ENCODE measurements at places on chromosomes 5 and 9.

- DNase-seq, result no peak
These were observed 311.8 kb downstream of the DNAH5 start for GRCh38 chr5:13632676-13633075.

DNA sequence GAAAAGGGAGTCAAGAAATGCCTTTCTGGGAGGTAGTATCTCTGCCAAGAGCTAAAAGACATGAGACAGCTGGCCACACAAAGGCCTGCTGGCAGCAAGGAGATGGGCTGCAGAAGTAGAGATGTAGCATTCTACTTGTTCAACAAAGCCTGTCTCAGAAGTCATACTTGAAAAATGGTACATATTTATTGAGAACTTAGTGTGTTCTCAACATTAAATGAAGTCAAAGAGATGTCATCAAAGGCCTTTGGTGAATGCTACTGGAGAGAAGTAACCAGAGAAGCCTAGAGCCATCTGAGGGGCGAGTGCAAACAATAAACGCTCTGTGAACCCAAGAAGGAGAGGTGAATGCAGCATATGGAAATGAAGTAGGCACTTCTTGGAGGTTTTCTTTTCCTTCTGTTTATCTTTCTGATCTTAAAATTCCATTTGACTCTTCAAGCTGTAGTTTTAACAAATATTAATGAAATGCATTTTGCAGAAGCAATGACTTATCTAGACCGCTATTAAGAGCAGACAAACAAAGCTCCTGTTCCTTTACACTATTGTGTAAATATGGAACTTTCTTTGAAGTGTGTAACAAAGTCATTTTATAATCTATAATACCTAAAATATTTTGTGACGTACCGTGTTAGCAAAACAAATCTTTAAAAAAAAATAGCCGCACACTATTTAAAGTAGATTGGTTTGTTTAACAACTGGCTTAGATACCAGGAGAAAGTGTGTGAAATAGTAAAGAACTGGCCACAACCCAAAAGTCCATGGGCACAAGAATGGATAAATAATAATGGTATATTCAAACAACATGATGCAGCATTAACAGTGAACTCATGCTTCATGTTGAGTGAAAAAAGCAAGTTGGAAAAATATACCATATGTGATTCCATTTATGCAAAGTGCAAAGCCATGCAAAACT, 70.2 kb downstream of the ZNF608 start:
- no peak for DNase-seq

DNA sequence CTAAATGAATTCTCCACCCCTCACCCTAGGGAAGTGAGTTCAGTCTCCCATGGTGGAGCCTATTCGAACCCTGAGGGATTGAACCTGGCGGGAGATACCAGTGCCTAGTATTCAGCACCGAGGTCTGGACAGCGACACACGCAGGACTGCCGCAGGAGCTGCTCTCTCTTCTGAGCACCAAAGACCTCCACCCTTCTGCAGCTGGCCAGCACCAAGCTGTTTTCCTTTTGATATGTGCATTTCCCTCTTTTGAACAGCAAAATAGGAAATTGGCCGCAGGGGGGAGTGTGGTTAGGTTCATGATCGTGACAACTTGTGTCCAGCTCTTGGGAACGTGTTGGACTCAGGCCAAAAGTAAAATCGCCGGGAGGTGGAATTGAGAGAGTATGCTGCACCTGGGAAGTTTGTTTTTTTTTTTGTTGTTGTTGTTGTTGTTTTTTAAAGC, 1.2 kb upstream of the PCSK1 start:
- DNase-seq, result peak; percentile 83

DNA sequence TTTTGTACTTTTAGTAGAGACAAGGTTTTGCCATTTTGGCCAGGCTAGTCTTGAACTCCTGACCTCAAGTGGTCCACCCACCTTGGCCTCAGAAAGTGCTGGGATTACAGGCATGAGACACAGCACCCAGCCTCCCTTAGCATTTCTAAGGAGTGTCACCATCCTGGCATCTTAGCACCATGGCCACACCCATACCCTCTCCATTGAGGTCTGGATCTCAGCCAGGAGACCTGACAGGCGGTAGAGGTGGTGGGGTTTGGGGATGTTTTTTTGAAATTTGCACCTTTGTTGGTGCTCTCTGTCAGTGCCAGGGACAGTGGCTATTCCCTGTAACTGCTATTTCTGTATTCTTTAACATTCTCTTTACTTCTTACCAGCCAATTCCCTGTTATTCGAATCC, 72.5 kb downstream of the TRIM36 start:
- peak; percentile 6 for DNase-seq

GRCh38 chr9:121663591-121663990, 12.2 kb downstream of the DAB2IP start:
- DNase-seq, result no peak

- DNase-seq, result no peak
These were observed 48.0 kb downstream of the RAB14 start for GRCh38 chr9:121153642-121154041.

DNA sequence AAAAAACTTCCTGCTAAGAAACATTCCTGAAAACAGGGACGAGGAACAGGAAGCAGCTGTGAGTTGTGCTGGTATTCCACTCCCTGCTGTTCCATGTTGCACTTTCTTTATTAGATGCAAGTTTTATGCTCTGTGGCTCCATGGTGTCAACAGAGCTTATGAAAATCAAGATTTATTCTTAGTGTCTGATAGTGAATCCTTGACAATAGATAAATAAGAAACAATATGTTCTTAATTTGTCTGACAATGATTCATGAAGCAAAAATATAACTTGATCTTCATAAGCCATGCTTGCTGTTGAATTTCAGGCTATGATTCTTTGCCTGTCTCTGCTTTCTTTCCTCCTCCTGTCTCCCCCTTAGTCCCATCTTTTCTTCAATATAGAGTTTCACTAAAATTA, 119.6 kb downstream of the DROSHA start:
- no peak for DNase-seq

DNA sequence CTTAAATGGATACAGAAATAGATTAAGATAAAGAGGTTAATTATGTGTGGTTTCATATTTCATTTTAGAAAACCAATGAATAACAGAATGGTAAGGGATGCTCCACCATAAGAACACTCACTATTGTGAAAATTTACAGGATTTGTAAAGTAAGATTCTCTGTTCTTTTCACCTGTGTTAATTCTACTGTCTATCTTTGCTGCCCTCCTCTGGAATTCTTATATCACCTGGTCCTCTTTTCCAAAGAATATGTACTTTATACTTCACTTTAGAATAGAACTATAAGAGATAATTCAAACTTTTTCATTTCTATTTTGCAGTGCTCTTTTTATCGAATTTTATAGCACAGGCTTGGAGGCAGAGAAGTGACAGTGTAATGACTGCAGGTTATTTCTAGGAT, 213.4 kb downstream of the LURAP1L start:
- peak; percentile 57 for DNase-seq

DNA sequence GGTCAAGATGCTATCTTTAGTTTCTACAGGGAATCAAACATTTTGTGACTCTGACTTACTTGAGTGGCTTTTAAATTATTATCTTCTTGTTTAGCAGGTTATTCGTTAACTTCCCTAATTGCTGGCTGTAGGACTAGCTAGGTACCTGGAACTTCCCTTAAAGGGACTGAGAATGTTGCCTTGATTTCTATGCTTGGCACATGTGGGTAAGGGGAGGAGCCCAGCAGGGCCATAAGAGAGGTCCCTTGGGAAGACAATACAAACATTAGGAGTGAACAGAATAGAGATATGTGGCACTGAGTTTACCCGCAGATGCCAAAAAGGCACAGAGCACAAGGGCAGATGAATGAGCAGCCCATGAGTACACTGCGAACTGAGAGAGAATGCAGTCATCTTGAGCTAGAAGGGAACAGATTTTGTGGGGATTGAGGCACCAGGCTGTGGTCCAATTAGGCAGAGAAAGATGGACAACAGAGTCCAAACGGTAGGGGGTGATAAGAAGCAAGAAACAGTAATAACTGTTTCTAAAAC, 9.8 kb downstream of the CKMT2 start:
- no peak for DNase-seq

DNA sequence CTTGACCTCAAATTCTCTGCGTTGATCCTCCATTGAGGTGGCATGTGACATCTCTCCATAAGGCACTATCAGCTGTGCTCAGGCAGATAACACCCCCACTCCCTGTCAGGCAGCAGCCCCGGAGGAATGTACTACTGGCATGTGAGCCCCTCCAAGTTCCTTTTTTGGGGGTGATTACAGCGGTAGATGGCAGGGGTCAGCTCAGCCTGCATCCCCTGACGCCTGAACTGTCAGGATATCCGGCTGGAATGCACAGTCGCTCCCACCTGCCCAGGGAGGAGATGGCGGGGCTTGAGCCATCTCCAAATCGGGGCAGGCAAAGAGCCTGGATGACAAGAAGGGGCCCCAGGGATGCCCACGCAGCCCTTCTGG, 40.8 kb downstream of the FAM78A start:
- no peak for DNase-seq

DNA sequence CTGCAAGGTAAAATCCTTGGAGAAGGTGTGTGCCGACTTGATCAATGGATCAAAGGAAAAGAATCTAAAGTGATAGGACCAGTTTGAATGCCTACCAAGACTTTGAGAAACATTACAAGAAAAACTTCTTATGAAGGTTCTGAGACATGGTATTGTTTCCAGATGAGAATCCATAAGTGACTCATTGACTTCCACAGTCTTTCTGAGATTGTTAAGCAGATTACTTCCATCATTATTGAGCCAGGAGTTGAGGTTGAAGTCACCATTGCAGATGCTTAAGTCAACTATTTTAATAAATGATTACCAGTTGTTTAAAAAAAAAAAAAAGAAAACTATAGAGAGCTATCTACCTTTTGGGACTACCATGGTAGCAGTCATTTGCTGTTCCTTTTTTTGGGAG, 7.0 kb downstream of the LNPEP start:
- DNase-seq, result no peak

DNA sequence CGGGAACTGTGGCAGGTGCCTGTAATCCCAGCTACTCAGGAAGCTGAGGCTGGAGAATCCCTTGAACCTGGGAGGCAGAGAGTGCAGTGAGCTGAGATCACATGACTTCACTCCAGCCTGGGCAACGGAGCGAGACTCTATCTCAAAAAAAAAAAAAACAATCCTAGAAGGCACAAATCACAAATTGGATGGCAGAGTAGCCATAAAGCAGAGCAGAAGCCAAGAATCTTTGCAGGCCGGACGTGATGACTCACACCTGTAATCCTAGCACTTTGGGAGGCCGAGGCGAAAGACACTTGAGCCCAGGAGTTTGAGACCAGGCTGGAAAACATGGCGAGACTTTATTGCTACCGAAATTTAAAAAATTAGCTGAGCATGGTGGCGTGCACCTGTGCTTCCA, 9.2 kb upstream of the FUBP3 start:
- DNase-seq, result no peak

GRCh38 chr5:148382961-148383360, 797 bp upstream of the FBXO38 start:
- DNase-seq, result no peak

GRCh38 chr9:38227656-38228055, 158.6 kb upstream of the SHB start:
- DNase-seq, result peak; percentile 6
